Occipital lobe (tissue), 3 donors: ENCODE measurements at places on chromosomes 7 and 10.

DNA sequence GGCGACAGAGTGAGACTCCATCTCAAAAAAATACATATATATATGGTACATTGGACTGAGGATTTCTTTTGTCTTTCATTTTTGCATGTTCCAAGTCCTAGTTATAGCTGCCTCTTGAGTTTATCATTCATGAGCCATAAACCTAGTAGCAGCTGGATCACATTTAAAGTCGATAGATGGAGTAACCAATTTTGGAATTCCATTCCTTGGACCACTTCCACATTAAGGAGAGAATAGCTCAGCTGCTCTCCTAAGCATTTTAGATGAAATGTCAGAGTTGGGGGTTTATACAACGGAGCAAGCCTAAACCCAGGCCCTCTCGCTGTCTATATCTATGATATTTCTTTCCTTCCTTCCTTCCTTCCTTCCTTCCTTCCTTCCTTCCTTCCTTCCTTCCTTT is 141.2 kb downstream of the LYZL1 start:
- DNase-seq = no peak

- no peak for DNase-seq
Measured at GRCh38 chr10:7007600-7008190, 403.1 kb downstream of the SFMBT2 start.

- no peak for DNase-seq
Measured at GRCh38 chr10:3162533-3162932, 10.0 kb downstream of the PITRM1 start.

GRCh38 chr7:85528581-85528980 is 341.7 kb upstream of the SEMA3D start:
- DNase-seq = no peak

DNA sequence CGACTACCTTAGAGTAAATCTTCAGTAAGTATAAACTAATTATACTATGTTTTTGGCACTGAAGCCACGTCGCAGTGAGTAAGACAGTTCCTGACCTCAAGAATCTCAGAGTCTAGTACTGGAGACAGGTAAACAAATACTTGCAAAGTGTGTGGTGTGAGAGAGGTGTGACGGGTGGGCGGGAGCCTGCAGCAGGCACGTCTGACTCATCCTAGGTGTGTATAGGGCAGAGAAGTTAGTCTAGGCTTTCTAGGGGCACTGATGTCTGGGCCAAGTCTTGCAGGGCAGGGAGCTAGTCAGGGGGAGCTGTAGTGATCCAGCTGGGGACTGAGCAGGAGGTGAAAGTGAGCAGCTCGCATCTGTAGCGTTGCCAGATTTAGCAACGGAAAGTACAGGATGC is 35.9 kb upstream of the SFTPD start:
- no peak for DNase-seq

DNA sequence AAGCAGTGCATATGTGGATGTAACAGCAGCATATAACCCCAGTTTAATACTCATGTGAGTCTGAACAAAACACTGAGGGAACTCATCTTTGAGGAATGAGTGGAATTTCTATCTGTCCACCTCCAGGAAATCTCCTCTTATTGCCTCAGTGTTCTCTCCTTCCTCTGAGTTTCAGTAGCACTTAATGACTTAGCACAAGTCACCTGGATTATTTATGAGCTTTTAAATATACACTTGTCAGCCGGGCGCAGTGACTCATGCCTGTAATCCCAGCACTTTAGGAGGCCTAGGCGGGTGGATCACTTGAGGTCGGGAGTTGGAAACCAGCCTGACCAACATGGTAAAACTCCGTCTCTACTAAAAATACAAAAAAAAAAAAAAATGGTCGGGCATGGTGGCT is 4.3 kb downstream of the LRRC20 start:
- no peak for DNase-seq

GRCh38 chr7:92716825-92717580 is 119.4 kb downstream of the CDK6 start:
- no peak for DNase-seq

- DNase-seq = no peak
Measured at GRCh38 chr10:98097175-98097574, 37.3 kb upstream of the R3HCC1L start.

GRCh38 chr7:47100148-47100816 is 481.6 kb downstream of the TNS3 start:
- no peak for DNase-seq

DNA sequence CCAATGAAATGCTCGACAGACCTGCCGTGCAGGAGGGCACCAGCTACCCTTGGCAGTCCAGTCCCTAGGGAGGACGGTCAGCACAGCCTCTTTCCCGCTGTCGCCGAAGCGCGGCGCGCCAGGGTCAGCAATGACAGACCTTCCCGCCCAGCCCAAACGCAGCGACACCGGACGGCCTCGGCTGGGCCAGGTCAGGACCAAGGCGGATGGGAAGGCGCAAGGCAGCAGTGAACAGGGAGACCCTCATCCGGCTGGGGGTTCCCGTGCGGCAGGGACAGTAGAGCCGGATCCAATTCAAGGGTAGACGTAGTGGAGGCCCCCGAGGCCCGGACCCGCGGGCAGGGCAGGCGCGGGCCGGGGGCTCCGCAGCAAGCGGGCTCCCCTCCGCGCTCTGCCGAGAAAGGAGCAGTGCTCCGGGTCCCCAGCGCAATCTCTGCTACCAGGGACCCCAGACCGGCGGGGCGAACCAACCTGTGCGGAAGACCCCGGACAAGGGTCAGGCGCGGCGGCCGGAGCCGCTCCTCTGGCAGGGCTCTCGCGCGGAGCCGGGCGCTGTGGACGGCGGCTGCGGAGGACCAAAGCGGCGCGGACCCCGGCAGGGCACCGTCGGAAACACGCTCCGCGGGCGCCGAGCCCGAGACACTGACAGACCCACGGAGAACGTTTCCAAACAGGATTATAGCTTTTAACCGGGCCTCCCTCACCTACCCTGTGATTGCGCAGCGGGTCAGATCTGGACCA is at the start of gene SEC31B:
Gene SEC31B, minus strand, starts transcription at position 551 of the 741 bp plus-strand sequence. CDS start 2,909 bp downstream, outside the sequence.
- peak; percentile 26 for DNase-seq

GRCh38 chr10:60283397-60283796 is 106.3 kb downstream of the ANK3 start:
- no peak for DNase-seq

DNA sequence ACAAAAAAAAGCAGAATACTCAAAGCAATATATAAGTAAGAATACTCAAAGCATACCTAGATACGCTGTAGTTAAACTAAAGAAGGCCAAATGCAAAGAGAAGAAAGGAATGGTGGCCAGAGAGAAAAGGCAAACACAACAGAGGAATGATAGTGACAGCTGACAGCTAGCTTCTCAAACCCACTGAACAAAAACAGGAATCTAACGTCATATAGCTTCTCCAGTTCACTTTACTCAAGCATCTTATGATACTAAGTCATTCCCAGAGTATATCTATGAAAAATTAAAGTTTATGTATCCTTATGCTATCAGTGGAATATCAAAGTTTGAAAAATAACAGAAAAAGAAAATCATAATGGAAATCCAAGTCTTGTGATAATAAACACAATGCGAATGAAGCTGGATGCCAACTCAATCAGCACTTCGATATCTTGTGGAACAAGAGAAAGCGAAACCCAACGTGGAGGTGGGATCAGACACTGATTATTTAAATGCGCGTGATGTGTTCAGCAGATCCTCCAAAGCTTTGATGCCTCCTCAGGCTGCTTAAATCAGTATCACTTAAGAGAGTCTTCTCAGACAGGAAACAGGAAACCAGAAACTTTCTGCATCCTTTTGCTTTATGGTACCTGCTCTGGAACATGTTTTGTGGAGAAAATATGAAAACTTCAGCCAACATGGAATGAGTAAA is 102.8 kb downstream of the PIP4K2A start:
- DNase-seq = no peak

GRCh38 chr7:13641714-13642113 is 347.8 kb downstream of the ETV1 start:
- DNase-seq = no peak

- no peak for DNase-seq
Measured at GRCh38 chr10:91668913-91669312, 36.0 kb upstream of the PPP1R3C start.

DNA sequence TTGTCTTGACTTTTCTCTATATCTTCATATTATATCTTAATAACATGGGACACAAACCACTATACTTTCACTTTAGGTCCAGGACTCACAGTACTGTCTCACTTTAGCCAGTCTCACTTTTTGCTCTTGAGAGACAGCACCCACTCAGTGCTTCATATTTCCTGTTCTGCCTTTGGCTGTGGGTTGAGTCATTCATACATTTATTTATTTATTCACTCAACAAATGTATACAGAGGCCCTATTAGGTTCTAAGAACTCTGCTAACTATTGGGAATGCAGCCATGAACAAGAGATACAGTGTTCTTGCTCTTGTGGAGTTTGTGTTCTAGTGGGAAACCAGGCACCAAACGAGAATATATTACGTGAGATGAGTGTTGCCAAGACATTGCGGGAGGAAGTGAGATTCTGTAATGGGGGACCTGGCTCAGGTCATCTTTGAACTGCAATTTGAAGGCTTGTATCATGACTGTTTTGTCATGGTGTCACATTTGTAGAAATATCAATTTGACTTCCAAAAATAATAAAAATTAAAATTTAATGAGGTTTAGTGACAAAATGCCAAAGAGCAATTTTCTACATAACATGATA is 190.1 kb downstream of the SDHAF3 start:
- no peak for DNase-seq

- DNase-seq = no peak
Measured at GRCh38 chr10:81817596-81818170, 57.3 kb upstream of the NRG3 start.

DNA sequence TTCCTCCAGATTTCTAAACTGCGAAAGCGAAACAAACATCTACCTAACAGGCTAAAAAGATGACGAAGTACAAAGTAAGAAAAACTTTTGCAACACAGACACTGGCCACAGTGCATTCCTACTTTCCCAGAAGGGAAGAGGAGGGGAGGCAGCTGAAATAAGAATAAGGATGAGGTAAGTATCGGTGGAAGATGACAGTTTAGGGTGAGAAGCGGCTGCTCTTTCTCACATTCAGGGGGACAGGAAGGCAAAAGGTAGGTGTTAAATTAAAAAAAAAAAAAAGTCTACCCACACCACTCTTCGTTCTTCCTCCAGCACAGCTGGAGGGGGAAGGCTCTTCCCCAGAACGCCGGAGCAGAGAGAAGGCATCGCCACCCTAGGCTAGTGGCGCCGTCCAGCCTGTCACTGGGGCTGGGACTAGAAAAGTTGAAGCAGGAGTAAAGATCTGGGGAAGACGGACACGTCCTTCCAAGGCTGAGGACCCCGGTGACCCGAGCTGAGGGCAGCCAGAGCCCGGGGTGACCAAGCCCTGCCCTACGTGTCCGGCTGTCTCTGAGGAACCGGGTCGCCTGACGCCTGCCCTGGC is 846 bp downstream of the DNAJC1 start:
- DNase-seq = peak; percentile 34

DNA sequence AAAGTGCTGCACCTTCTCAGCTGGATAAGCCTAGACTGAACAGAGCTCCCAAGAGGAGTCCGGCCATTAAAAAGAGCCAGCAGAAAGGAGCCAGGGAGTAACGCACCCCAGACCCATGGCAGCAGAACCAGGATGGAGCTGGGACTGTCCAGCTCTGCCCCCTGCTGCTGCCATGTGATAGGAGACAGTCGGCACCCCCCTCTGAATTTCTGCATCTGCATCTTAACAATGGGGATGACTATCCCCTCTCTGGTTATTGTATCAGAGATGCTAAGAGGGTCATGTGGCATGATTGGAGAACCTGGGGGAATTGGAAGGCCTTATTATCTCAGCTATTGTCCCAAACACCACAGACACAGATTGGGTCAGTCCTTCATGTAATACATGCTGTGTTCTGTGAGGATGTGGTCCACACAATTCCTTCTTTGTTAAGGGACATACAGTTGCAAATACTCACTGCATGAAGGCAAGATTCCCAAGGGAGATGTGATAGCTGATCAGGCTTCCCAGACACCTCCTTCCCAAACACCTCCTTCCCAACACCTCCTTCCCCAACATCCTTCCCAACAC is 29.3 kb downstream of the PLEKHS1 start:
- no peak for DNase-seq

- DNase-seq = no peak
Measured at GRCh38 chr7:20331910-20332813, 1.5 kb downstream of the ITGB8 start.

- DNase-seq = peak; percentile 73
Measured at GRCh38 chr7:85186521-85187241, at the start of gene SEMA3D. Gene SEMA3D, minus strand, starts transcription at chr7:85187056. Its CDS starts 65,165 bp downstream, at chr7:85121891.

- no peak for DNase-seq
Measured at GRCh38 chr7:87038993-87039690, 20.3 kb downstream of the ELAPOR2 start.

DNA sequence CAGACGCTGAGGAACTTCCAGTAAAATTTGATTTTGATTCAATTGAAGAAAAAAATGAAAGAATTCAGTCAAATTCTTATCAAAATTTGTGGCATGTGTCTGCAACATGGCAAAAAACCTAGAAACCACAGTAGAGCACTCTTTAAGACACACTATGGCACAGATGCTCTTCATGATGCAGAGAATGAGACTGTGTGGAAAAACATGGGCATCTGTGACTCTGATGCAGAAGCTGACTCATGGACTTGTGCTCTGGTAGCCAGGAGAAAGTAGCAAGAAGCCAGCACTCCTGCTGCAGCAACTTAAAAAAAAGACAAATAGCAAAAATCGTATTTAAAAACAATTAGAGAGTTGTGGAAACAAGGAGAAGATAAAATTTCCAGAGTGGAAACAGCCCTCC is 8.9 kb upstream of the KCNK18 start:
- peak; percentile 3 for DNase-seq

DNA sequence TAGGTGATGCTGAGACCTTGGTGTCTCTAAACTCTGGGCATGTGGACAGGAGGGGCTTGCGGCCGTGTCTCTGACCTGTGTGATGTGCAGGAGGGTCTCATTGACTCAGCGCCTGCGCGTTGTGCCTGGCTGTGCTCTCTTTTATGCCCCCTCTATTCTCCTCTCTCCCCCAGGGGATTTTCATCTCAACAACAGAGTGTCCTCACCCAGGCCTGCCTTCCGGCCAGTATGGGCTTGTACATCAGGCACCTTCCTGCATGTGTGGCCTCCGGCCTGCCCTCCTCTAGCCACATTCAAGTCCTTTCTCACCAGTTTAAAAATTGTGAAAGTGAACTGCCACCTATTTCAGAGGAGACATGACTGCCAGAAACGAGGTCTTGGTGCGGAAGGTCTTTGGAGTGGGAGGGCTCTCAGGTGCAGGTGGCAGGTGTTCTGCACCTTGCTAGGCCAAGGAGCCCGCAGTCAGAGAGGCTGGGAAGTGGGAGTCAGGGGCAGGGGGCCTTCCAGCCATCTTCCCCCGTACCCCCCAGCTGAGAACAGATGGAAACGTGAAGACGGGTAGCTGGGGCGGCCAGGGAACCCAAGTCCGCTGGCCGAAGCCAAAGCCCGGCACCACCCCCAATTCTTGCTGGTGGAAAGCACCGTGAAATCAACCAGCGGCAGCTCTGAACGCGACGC is 531 bp upstream of the INTS15 start:
- DNase-seq = no peak

GRCh38 chr10:97733256-97733655 is 3.7 kb upstream of the ZFYVE27 start:
- DNase-seq = no peak

- no peak for DNase-seq
Measured at GRCh38 chr10:50373821-50374501, 122.6 kb upstream of the ASAH2 start.

GRCh38 chr7:127322351-127322750 is 69.6 kb upstream of the GRM8 start:
- no peak for DNase-seq

GRCh38 chr7:45888185-45888992 is at the start of gene IGFBP1:
Gene IGFBP1, plus strand, starts transcription at chr7:45888488. Its CDS starts 165 bp downstream, at chr7:45888653.
- DNase-seq = no peak

GRCh38 chr7:153550173-153550572 is 502.0 kb upstream of the DPP6 start:
- DNase-seq = no peak
